ENCODE measurements at places on chromosomes 1 and 21.
A peak's percentile ranks its signal among the peaks of the same experiment; 100 is the strongest.

GRCh38 chr1:203120325-203121153, 7.0 kb upstream of the ADORA1 start:
- no peak for DNase-seq

DNA sequence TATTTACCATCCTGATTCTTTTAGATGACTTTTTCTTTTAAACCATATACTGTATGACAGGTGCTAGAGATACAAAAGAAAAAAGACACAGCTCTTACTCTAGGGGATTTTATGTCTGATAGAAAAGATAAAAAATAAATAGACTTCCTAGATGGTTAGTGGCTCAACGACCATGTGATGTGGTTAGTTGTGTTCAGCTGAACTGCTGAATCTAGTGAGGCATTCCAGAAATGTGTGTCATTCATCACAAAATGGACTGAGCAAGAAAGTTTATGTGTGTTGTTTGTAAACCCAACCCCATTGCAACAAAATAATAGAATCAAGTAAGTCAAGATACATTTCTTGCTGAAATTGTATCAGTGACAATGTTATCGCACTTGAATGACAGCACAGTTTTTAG, 205.8 kb upstream of the LYPLAL1 start:
- DNase-seq, result no peak

- DNase-seq, result no peak
Observed at GRCh38 chr1:186059311-186059710, 315.7 kb downstream of the TPR start.

- DNase-seq, result no peak
Observed at GRCh38 chr21:21132390-21132789, 134.2 kb downstream of the NCAM2 start.

DNA sequence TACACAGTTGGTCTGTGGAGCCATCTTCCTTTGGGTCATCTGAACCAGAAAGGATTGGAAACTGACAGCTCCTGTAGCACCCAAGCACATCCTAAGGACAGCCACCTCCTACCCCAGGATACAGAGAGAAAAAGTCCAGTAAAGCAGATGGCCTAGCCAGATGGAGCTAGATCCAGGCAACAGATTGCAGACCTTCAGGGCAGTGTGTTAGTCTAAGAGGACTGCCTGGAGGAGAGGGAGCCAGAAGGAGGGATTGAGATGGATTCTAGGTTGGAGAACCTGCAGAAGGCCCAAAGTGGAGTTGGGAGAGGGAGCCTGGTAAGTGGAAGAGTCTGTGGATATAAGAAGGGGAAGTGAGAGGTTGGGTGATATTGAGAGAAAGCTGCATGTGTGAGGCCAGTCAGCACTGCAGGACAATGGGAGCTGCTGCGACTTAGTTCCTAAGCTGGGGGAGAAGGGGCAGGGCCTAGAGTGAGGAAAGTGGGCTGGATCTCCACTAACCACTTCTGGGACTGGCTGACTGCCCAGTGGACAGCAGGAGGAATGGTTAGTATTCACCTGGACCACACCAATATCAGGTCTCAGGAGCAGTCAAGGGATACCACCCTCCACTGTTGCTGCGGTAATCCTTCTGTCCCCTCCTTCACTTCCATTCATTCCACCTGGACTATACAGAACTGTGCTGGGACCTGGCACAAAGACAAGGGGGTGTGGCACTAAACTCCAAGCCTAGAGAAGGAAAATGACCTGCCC, 13.4 kb downstream of the BCAN start:
- DNase-seq, result no peak

DNA sequence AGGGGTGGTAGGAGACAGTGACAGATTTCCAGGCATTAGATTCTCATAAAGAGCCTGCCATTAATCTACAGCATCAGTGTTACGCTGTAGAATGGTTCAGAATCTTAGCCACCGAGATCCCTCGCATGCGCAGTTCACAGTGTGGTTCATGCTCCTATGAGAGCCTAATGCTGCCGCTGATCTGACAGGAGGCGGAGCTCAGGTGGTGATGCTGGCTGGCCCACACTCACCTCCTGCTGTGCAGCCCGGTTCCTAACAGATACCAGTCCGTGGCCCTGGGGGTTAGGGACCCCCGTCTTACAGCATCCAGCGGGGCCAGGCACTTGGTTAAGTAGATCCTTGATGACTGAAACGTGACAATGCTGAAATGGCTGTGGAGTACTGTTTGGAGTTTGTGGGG, 163.6 kb upstream of the C1orf21 start:
- DNase-seq, result no peak

DNA sequence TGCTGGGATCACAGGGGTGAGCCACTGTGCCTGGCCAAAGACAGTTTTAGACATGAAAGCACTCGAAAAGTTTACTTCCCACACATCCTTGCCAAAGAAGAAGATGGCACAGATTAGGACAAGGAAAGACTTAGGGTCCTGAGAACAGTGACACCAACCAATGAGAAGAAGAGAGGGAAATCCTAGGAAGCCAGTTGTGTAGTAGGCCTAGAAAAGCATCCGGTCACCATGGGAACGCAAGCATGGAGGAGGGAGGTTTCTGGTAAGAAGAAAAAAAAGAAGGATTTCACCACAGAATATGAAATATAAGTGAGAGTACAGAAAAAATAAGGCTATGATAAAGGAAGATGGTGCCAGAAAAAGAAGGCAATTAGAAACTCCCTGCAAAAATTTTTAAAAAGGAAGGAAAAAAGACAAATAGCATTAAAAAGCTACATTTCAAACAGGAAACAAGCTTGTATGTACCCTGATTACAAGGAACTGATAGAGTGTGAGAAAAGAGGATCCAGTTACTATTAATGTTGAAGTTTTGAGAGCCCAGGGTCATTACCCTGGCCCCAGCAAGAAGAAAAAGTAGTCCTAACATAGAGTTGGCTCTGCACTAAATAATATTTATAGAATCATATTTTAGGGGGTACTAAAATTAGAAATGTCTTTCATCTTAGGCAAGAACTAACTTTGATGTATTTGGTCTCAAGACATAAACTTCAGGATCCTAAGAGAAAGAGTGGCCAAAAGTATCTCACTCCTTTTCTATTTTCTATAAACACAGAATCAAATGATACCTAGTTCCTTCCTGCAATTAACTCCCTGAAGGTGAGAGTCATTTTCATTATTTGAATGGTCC, 16.1 kb downstream of the DIPK1A start:
- DNase-seq, result peak; percentile 16

DNA sequence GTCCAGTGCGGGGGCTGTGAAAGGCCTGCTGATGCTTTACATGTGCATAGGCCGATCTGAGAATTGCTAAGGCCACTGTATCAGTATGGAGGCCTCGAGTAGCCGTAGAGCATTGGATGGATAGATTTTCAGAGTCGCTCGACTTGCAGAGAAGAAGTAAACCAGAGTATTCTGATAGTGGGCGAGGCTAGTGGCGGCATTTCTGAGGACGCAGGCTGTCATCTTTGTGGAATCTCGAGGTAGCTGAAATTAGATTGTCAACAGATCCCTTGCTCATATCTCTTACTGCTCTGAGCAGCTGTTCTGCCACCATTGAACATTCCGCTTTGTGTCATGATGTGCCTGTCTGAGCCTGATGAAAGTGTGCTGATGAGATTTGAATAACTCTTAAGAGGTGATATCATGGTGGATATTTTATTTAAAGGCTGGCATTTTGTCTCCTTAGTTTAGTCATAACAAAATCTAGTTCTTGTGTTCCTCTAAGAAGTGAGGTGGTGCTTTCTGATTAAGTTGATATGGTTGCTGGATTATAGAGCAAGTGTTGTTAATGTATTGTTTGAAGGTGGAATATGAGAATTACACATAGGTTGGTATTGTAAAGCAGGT, 1.5 kb downstream of the KIF1B start:
- DNase-seq, result no peak

DNA sequence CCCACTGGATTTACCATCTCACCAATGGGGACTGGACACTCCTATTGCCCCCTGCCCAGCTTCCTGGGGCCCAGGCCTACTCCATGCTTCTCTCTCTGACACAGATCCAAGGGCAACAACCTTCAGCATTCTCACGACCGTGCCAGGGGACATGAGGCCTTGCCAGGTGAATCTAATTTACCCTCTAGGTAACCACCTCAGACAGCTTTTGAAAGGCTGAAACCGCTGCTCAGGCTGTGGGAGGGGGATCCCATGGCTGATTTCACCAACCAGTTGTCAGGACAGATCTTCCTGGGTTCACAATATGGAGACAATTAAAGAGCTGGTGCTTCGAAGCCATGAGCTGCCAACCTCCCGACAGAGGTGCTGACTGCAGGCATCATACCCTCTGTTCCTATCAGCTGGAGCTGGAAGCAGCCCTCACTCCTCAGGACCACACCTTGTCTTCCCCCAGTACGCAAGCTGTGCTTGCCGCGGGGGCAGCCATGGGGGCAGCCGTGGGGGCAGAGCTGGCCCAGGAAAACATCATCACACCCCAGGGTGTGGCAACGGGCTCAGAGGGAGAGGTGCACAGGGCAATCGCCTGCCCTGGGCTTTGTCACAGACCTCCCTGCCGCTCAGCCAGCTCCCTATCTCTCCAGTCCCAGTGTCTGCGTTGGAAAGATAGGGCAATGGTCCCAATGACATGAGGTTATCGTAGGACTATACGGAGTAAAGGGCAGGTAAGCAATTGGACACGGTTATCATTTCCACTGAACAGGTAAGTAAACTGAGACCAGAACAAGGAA, 120.2 kb downstream of the DMRTB1 start:
- DNase-seq, result no peak

DNA sequence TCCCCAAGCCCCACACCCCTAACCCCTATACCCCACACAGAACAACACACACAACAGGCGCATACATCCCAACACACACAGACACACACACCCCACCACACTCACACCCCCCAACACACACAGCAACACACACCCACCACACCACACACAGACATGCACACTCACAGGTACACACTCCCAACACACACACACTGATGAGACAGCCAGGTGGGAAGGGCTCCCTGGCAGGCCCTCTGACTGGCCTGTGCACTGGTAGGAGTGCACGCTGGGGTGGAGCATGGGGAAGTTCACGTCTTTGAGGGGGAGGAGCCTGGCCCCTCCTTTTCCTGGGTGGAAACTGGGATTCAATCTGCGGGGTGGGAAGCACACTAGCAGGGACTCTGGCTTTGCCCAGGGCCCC, 116.7 kb downstream of the RHOU start:
- DNase-seq, result no peak

DNA sequence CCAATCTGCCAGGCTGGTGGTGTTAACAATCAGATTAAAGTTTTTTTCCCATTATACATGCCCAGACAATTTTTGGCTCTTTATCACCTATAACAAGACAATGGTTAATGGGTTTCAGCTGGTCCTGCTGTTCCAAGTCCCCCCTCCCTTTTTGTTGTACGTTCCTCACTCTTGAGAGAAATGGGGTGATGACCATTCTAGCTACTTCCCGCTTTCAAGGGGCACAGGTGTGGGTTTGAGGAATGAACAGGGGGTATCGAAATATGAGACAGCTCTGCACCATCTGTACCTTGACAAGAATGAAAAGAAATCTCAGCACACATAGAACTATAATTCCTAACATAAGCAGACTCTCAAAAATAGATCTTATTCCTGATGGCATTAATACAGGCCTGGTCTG, 326.8 kb downstream of the PTPRU start:
- DNase-seq, result no peak

DNA sequence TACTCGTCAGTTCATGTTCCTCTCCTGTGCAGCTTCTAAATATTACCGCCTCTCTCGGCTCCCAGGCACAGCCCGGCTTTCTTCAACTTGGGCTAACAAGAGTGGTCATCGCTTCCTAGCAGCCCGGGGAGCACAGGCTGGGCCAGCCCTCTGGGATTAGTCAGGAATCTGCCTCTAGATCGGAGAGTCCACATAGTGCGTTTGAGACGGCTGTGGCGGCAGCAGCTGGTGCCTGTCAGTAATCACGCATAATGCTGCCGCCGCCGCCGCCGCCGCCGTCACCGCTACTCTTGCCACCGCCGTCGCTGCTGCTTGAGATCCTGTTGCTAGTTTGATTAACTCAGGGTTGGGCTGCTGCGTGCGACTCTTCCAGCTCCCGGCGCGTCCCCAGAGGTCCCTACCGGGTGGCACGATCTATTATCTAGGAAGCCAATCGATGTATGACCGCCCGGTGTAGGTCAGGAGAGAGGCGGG, at the start of gene RXRG:
Gene RXRG, minus strand, starts transcription at position 230 of the 474 bp plus-strand sequence. CDS start 233 bp downstream, outside the sequence.
- peak; percentile 76 for DNase-seq

DNA sequence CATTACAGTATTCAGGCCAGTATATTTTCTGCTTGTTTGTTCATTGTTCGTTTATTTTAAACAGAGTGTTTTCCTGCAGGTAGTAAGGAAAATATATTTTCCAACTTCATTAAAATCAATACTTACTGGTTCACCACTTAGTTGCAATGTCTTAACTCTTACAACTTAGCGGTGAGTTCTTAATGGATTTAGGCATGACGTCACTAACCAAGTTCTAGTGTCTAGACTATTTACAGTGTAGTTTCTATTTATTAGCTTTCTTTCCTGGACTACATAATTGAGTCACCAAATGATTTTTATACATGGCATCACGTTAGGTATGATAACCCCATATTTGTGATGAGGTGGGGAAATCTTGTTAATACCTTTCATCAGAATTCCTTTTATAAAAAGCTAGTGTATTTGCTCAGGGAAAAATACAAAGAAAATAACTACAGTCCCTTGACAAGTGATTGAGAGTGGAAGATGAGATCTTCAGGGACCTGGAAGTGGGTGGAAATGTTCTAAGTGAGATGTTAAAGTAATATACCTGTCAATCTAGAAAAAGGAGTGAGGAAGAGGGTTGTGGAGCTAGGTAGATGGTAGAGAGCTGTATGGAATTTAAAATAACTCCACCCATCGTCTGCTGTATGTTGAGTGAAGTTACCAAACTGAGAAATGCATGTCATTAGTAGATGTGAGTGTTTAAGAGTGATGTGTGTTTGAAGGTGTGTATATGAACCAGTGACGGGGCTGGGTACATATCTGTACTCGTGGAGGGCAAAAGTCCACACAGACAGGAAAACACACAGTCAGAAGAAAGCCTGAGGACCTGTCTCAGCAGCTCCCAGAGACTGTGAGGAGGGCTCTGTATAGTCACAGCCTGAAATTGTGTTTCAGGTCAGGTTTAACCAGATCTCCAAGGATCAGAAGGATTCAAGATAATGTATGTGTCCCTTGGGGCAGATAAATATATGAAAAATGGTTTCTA, 197.6 kb upstream of the ADAMTS5 start:
- no peak for DNase-seq

All from nephron progenitor cell (in vitro differentiated cells).